SW480 (cell line): ENCODE measurements at places on chromosomes 7 and 10.

DNA sequence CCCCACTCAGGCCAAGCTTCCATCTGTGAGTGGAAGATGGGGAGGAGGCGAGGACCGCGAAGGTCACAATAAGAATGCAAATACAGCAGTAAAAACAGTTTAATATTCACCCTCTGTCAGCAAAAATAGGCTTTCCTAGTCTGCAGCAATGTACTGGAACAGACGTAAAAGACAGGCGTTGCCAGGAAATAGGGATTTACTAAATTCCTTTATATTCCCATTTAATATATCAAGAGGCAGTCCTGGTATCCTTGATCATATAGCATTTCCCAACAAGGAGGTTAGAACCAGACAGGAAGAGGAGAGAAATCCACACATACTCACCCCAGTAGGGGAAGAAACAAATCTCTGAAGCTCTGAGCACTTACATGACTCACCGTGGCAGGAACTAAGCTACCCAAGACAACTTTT lies 1054.9 kb upstream of the C7orf33 start:
- no peak for DNase-seq

- no peak for DNase-seq
These were observed 104.0 kb upstream of the ZEB1 start for GRCh38 chr10:31215052-31215451.

DNA sequence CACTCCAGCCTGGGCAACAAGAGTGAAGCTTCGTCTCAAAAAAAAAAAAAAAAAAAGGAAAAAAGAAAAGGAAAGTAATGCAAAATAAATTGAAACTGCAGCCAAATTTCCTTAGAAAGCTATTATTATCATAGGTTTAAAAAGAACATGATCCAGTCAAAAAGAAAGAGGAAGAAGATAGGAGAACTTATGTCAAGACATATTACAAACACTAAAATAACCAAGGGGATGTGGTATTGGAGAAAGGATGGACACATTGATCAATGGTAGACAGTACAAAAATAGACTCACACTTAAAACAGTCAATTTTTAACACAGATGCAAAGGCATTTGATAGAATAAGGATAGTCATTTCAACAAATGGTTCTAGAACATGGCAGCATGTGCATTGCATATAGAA lies 27.3 kb upstream of the PFKP start:
- DNase-seq = no peak

- no peak for DNase-seq
These were observed 67.3 kb downstream of the SPDYE5 start for GRCh38 chr7:75559355-75559975.
